Foreskin keratinocyte (primary cell): ENCODE measurements at places on chromosomes 6 and 20. TPM values are rescaled to one million over a fixed set of nuclear protein-coding genes. Genes with fewer than 3 reads are reported as not detected.
A peak's percentile ranks its signal among the peaks of the same experiment; 100 is the strongest.

GRCh38 chr6:131470534-131470933, 102.5 kb upstream of the ARG1 start:
- DNase-seq = peak; percentile 17

DNA sequence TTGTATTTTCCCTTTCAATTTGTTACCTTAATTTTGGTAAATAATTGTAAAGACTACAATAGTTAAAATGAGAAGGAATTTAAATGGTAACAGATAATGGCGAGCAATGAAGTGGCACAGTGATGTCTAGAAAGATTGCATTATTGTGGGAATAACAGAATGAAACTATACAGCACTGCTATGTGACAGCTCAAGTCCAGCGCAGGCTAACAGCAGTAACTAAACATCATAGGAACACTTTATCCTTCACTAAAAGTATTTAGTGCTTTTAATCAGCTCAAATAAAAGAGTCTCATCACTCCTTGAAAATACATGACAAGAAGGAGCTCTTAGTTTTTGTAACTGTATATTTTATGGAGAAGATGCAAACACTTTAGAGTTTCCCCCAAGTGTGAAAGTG, 190.8 kb downstream of the TENT5A start:
- no peak for DNase-seq

GRCh38 chr6:170108456-170108855, 182.4 kb downstream of the DLL1 start:
- DNase-seq = no peak

DNA sequence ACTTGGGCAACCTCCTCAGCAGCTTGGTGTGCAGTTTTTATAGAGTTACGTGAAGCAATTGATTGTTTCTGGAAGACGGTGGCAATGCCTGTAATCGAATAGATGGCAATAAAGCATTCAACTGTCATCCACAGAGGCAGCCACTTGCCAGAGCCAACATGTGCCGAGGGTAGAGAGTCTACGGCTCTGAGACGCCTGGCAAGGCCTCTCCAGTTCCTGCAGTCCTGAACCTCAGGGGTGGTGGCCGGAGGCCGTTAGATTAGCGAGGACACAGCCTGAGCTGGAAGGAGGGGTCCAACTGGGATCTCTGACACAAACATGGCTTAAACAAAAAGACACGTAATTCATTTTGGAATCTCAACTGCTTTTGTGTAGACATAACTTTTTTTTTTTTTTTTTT, 775 bp upstream of the TTLL2 start:
- no peak for DNase-seq

DNA sequence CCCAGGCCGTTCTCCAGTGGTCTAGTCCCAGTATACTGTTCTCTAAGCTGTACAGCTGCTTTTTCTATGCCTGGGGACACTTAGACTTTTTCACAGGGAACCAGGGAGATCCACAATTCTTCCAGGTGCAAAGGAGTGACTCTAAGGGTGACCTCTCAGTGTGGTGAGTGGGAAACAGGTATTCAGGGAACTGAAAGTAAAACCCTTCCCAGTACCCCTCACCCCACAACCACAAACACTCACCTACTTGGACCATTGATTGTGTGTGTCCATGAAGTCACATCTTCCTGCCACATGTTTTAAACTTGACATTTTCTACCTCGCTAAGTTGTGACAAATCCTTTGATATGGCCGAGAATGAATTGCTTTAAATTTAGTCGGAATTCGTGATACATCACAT, 183.6 kb downstream of the CLIC5 start:
- no peak for DNase-seq

- DNase-seq = peak; percentile 78
Measured at GRCh38 chr6:83868639-83869038, 9.2 kb downstream of the CYB5R4 start.

DNA sequence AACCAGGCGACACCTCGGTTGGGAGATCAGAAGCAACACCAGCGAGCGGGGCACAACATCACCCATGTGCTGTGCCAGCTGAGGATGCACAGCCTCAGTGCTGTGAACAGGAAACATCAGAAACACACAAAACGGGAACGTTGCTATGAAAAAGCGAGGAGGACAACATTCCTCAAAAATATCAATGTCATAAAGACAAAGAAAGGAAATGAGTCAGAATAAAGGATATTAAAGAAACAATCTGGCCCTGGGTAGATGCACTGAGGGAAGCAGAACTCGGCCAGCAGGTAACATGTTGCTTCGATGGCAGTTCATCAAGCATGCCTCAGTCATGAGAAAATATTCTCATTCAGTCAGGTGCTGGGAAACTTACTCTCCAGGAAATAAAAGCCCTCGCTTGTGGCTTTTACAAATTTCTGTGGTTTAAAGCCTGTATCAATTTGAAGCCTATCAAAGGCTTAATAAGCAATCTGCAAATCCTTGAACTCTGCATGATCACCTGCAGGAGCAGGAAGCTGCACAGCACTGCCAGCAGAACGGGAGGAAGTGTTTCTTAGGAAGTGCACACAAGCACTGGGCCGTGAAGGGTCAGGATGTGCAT, 77.5 kb downstream of the GINS1 start:
- peak; percentile 87 for DNase-seq

DNA sequence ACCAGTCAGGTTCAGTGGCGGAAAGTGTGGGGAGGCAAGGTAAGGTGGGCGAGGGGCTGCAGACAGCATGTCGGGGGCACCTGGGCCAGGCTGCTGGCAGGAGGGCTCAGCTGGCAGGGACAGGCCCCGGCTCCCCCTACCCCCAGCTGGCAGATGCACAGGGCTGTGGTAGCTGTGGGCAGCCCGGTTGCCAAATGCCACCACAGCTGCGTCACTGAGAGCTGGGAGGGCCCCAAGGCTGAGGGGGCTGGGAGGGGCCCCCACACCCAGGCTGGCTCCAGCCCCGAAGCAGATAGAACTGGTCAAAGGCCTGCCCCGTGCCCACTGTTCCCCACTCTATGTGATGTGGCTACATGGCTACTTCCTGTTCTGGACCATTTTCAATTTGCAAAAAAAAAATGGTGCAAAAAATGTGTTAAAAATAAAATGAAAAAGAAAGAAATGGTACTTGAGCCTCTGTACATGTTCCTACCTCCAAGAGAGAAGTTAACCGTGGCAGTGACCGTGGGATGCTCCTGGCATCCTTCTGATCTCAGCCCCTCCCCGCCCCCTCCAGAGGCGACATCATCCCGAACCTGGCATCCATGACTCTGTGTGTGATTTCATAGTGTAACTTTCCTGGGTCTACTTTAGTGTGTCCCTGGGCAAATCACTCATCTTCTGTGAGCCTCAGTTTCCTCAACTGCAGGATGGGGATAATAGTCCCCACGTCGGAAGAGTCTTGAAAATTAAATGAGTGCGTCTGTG, 64.4 kb downstream of the UBE2V1 start:
- DNase-seq = no peak

GRCh38 chr6:16450821-16451220, 212.4 kb downstream of the GMPR start:
- no peak for DNase-seq

DNA sequence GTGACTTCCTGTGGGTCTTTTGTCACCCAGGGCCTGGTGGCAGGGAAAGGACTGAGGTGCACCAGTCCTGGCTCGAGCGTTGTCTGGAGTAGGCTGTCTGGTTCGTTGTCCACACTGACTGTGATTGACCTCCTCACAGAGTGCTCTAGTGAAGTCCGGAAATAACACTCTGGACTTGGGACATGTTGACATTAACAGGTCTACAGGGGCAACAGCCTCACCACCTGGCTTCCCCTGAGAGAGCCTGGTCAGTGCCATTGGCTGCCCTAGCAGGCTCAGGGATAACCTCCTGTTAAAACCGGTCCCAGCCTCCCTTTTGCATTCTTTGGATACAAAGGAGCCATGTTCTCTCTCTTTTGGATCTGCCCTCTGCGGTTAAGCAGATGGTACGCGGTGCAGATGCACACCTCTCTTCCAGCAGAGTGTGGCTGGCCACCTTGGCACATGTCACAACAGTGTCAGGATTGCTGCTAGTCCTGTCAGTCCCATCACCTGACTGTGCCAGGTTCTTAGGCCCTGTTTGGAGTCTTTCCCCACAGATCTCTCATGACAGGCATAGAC, 46.2 kb downstream of the CDS2 start:
- no peak for DNase-seq

GSTA3 gene
- not detected in 2 replicates for total RNA-seq

NOX3 gene
- not detected in 2 replicates for total RNA-seq

SLC17A2 gene
- not detected in 2 replicates for total RNA-seq

PLN gene
- not detected in 2 replicates for total RNA-seq

LBP gene
- not detected in 2 replicates for total RNA-seq

APMAP gene
- total RNA-seq = 67.8 and 70.8 TPM in 2 replicates
